ENCODE measurements at places on chromosomes 16 and 17.
A peak's percentile ranks its signal among the peaks of the same experiment; 100 is the strongest.

DNA sequence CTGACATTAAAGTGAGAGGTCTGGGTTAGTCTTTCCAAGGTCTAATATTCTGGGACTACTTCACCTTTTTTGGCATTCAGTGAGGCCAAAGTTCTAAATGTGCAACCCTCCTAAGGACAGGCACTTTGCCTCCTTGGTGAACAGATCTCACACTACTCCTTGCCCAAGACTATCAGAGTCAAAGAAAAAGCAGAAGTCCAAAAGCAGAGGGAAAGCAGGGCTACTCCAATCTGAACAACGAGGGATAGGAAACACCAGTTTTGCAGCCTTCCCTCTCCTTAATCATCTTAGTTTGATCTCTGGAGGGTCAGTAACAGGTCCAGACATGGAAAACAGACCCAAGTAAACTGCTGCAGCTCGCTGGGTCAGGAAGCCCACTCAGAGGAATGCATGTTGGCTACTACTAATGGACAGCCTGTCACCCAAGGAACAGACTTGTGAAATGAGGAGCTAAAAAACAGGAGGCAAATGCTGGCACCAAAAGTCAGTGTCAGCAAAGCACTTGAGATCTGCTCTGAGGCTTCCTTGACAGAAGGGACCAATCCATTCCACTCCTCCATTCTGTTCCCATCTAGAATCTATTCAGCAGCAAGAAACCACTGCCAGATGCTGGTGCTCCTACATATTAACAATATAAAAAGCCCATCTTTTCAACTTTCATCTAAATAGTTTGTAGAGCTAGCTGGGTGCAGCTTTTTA, 29.9 kb downstream of the DCUN1D3 start:
- DNase-seq: no peak

DNA sequence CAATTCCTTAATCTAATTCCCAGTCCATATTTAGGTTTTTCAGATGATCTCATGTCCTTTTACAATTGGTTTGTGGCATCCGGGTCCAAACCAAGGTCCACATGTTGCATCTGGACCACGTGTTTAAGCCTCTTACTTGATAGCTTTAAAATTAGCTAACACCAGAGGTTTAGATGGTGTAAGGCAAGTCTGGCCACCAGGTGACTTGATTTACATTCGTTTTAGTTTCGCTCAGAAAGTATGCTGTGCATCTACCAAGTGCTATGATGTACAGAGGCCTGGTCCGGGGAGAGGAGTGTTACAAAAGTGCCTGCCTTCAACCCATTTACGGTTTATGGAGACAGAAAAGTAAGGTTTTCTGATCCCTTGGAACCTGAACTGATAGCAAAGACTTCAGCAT, 878 bp upstream of the DNAJA2 start:
- DNase-seq: peak; percentile 15

DNA sequence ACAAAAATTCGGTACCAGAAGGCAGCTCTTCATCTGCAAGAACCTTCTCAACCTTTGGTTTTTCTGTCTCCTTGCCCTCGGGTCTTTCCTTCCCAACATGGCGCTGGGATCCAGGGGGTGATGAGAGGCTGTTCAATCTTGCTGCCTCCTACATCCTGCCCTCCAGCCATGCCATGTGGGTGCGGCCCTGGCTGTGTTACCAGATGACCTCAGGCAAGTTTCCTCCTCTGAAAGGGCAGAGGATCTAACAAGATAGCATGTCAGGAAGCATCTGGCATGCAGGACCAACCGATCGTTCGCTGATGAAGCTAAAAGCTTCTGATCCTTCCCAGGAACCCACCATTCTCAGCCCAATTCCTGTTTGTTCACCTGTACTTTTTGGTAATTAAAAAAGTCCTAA, 36.8 kb upstream of the BCAR1 start:
- no peak for DNase-seq

DNA sequence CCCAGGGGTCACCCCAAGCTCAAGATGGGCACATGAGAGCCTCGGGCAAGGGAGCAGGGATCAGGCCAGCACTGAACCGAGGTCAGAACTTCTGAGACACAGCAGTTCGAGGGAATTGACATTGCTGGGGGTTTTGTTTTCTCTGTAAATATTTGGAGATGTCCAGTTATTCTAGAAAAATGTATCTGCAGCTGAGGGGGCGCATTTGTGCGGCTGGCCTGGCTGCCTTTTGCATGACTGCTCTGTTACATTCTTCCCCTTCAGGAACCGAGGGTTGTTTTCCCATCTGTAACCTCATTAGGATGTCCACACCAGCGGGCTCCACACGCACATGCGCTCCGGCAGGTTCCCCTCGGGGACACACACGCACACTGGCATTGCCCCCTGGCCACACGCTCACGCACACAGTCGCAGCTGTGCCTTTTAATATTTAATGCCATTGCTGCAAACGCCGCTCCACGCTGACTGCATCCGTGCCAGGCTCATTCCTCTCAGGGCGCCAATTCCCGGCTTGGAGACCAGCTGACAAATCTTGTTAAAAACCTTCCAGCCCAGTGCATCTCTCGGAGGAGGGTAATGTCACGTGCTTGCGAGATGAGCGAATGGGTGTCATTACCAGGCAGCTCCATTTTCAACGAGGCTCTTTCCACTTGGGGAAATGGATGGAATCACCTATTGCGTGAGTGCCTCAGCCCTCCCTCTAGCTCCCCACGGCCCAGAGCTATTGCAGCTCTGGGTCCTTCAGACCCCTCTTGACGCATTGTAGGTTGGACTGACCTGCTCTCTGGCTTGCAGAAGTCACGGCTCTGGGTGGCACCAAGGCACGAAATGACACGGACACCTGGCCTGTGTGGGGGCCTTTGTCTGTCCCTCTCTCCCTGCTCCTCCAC, 13.1 kb downstream of the CCR7 start:
- DNase-seq: no peak

- DNase-seq: no peak
Measured at GRCh38 chr16:46790599-46791270, 40.2 kb downstream of the C16orf87 start.

GRCh38 chr17:62611728-62612127, 15.7 kb upstream of the MRC2 start:
- DNase-seq: no peak

- DNase-seq: no peak
Measured at GRCh38 chr16:84308120-84308519, 13.4 kb downstream of the WFDC1 start.

DNA sequence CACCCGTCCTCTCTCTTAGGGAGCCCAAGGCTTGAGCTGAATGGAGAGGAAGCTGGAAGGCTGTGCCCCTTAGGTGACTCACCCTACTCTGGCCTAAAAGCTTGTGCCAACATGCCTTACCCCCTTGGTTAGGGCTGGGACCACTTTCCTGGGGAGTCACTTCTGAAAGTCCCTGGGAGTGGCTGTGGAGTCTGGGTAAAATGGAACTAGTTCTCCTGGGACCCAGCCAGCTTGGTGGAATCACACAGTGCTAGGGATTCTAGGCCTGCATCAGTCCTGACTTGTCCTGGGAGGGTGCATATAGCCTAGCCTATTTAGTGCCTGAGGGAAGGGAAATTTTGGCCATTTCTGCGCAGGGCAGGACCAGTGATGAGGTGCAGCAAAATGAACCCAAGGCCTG, 10.5 kb downstream of the MMP28 start:
- DNase-seq: no peak

- no peak for DNase-seq
Measured at GRCh38 chr17:63170795-63171194, 204.8 kb downstream of the TANC2 start.

GRCh38 chr16:35794896-35795295, 2335.5 kb downstream of the TP53TG3F start:
- DNase-seq: no peak

DNA sequence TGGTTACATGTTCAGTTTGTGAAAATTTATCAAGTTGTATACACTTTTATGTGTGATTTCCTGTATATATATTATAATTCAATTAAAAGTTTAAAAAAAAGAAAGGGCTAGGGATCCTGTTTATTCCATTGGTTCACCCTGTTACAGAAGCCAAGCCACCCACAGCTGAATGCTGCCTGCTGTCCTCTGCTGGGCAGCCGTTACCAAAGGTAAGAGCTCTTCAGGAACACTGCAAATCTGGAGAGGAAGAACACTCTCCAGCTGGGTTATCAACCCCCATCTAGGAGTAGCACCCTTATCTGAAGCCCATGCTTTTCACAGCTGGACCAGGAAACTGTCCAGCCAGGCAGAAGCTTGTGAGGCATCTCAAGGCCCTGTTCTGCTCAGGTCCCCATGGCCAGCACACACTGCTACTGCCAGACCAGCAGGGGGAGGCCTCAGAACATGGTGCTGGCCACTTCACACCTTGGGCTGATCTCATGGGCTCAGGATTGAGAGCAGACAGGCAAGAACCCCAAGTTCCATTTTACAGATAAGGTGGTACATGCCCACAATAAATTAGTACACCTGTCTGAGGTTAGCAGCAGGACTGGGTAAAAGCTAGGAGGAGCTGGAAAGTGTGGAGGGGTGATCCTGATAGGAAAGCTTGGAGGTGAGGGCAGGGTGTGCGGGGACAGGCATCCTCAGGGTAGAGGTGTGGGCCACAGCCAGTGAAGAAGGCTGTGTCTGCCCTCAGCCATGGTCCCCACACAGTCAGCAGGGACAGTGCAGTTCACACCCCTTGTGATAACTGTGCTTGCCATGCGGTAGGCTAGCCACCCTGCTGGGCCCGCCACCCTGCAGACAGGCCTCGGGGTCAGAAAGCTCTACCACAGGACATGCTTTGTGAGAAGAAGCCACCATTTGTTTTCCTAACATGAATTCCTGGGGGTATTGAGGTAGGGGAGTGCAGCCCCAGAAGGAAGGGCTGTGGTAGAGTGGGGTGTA, 54.3 kb upstream of the SREBF1 start:
- peak; percentile 36 for DNase-seq

DNA sequence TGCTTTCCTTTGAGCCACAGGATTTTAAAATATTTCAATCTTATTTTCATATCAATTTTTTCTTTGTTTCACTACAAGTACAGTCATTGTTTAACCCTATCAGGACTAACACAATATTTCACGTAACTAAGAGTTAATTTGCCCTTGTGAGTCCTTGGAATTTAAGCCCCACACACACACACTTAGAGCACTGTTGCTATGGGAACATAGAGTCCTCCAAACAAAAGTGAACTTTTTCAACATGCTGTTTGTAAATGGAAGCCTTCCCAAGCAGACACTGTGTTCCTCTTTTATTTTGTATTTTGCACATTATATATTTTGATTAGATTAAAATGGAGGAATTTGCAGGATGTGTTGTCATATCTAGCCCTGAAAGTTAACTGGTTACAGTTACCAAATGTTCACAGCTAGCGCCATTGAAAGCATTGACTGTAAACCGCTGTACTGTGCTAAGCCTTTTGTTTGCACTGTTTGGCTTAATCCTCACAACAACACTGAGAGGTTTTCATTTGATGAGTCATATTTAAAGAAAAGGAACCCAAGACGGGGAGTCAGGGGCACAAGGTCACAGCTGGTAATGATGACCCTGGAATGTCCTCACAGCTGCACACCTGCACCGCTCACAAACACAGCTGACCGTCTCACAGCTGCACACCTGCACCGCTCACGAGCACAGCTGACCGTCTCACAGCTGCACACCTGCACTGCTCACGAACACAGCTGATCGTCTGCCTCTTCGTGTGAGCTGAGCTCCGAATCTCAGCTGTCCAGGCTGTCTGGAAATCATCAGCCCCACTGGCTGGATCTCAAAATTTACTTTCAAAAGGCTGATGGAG, 6.3 kb downstream of the HSBP1 start:
- no peak for DNase-seq

- DNase-seq: no peak
Measured at GRCh38 chr16:27404163-27404823, 2.3 kb downstream of the IL21R start.

- no peak for DNase-seq
Measured at GRCh38 chr16:69724981-69725479, 1.3 kb downstream of the NQO1 start.

- DNase-seq: no peak
Measured at GRCh38 chr17:66725956-66726355, 109.0 kb upstream of the CACNG5 start.

DNA sequence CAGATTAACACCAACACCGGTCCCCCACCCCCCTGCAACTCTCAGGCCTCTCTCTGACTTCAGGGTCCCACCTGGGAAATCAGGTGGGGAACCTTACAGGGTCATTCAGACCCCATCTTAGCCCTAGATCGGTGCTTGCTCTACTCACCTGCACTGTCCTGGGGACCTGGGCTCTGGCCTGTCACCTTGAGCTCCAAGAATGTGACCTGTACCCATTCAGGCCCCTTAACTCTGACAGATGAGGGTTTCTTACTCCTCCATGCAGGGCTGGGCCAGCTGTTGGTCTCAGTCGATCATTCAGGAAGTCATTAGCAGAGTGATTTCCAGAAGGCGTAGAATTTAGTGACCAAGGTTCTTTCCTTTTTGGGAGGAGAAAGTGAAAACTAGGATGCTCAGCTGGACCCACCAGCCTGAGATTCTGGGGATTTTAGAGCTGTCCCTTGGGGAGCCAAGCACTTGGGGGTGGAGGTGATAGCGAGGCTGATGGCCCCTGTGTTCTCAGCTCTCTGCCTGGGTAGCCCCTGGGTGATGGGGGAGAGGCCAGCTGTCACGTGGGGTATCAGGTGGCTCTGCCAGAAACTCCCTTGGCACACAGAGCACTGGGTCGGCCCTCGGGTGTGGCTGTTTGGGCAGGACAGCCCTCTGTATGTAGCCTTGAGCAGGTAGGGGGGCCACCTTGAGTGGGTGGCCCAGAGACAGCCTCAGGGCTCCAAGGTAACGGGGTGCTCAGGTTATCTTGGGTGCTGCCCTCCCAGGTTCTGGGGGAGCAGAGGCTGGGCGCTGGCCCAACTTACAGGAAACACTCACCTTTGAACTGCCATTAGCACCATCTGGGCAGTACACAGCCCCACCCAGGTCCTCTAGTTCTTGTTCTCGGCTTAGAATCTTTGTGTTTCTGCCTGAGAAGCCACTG, 724 bp downstream of the MVP start:
- DNase-seq: peak; percentile 55

DNA sequence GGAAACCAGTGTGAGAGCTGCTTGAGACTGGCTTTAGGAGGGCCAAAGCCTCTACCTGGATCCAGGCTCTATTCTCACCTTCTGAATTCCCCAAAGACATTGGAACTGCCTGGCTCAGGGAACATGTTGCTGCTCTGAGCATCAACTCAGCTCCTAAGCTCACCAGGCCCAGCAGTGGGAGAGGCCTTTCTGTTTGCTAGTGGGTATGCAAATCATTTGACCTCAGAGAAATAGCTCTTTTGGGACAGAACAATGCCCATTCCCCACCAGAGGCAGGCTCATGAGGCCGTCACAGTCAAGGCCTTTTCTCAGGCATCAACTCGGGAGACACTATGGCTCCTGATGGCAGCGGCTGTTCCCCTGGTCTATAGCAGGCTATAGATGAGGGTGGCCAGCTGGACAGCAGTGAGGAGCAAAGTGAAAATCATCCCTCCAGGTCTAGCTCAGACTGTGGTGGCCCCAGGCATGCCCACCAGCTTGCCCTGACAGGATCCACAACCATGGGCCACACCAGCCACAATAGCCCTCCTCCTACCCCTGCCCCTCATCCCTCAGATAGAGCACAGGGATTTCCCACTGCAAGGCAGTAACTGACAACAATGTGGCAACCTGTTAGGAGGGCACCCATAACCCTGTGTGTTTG, 30.4 kb upstream of the GFOD2 start:
- DNase-seq: no peak
